ENCODE measurements at places on chromosomes 1 and 21.

GRCh38 chr1:212686591-212686990 lies 13.0 kb downstream of the BATF3 start:
- no peak for DNase-seq

- DNase-seq, result no peak
These were observed 215.5 kb downstream of the CAMTA1 start for GRCh38 chr1:7000720-7001119.

DNA sequence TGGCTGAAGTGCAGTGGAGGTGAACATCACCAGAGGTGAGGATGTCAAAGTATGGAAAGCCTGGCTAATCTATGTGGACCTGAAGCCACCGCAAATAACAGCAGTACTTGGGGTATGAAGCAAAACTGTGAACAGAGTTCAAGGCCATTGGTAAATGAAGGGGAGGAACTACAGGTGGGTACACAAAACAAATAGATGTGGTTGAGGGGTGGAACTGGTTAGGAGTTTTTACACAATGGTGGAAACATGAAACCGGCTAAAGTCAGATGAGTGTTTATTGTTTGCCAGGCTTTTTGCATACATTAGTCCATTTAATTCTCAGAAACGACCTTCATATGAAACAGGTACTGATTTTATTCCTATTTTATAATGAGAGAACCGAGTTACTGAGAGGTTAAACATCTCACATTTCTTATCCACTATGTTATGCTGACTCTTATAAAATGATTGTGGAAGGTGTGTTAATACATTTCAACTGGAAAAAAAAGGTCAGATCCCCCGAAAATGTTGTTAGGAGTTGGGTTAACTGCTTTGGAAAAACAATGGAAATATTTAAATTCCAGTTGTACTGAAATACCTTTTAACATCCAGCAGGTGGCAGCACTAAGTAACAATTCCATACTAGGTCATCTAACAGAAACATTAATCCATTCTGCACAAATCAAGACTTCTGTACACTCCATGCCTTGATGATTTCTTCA lies 44.3 kb upstream of the GTF2B start:
- DNase-seq, result no peak

- no peak for DNase-seq
These were observed 2.3 kb downstream of the ECE1 start for GRCh38 chr1:21287905-21288514.

DNA sequence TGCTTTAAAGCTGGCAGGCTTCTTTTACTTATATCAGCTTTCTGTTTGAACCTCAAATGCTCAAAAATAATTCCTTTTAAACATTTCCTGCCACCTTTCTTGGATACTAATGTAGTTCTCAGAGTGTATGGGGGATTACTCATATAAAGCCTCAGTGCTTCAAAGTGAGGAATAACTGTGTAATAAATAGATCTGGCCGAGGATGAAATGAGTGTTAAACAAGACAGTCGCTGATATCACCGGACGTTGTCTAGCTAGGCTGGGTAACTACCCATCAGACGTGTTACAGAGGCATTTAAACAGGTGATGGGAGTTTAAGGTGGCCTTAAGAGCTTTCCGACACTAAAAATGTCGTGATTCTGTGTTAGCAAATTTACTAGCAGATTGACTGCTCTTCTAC lies 53.1 kb downstream of the VANGL2 start:
- no peak for DNase-seq

DNA sequence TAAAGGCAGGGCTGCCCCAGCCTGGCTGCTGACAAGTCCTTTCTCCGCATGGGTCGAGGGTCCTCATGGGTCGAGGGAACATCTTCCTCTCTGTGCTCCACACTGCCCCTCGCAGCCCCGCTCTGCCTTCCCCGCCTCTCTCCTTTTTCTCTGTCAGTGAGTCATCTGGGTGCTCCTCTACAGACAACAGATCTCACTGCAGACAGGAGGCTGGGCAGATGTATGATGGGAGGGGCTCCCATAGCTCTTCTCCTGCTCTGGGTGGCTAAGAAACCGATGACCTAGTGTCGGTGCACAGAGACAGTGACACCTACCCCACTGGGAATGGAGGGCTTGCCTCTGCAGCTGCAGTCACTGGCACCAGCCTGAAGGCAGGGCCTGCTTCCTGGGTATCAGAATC lies 5.5 kb downstream of the KCNA10 start:
- no peak for DNase-seq

- DNase-seq, result no peak
These were observed 76.1 kb downstream of the PGM1 start for GRCh38 chr1:63669151-63669961.

- DNase-seq, result no peak
These were observed 17.1 kb upstream of the GUCA2A start for GRCh38 chr1:42181687-42182086.

DNA sequence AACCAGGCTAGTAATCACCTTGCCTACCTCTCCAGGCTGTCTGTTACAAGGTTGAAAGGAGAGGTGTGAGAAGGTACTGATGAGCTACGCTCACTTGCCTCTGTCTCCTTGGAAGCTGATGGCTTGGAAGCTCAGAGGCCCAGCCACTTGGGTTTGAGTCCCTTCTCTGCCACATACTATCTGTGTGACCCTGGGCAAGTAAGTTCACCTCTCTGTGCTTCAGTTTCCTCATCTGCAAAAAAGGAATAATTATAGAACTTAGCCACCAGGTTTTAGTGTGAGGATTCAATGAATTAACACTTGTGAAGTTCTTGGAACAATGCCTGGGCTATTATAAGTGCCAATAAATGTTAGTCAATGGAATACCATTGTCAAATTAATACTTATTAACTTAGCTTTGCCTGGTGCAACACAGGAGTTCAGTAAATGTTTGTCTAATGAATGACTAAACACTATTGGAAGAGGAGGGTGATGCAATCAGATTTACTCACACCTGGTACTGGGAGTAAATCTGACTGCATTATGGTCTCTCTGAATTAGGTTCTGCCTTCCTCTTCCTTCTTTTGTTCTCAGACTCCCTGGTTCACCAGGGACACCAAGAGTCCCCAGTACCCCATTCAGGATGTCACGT lies 55.5 kb downstream of the TRABD2B start:
- no peak for DNase-seq

DNA sequence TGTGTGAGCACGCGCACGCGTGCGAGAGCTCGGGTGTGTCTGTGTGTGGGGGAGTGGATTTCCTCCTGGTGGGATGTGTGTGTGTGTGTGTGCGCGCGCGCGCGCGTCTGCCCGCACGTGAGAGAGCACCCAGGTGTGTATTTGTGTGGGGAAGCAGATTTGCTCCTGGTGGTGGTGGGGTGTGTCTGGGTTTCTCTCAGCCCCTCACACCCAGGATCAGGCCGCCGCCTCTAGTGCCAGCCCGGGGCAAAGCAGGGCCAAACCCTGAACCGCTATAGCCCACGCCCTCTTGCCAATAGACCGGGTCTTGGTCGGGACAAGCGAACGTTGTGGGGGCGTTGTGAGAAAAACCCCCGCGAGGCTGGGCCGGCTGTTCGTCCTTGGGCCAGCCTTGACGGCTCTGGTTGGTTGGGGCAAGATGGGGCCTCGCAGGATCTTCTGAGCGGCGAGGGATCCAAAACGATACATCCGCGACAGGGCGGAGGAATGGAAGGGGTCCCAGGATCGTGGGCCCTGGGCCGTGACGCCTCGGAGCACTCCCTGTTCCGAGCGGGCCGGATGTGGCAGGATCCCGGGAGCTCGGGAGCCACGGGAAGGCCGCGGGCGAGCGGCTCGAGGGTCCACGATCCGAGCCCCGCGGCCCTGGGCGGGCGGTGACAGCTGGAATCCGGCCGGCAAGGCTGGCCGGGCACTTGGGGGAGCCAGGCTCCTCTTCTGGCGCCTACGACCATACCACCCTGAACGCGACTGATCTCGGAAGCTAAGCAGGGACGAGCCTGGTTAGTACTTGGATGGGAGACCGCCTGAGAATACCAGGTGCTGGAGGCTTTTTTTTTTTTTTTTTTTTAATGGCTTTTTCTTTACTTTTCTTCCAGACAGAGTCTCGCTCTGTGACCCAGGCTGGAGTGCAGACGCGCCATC lies 68.2 kb downstream of the RNF187 start:
- DNase-seq, result no peak

- DNase-seq, result no peak
These were observed 16.4 kb downstream of the NCMAP start for GRCh38 chr1:24572301-24572700.

DNA sequence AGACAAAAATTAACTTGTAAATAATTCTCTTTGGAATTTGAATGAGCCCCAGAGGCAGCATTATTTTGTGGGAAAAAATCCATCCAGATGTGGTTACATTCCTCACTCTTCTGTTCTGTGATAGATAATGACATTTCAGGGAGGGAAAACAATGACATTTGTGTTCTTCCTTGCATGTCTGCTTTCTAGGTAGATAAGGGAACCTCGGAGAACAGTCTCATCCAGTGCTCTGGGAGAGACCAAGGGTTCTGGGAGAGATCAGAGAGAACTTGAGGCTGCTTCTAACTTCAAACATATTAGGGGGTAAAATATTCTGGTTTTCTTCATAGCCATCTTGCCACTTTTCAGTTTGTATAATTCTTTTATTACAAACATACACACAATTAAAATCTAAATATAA lies 269.2 kb downstream of the NEGR1 start:
- no peak for DNase-seq

- DNase-seq, result no peak
These were observed 3.8 kb downstream of the DR1 start for GRCh38 chr1:93349231-93350135.

- no peak for DNase-seq
These were observed 261.2 kb downstream of the S1PR1 start for GRCh38 chr1:101497881-101498559.

DNA sequence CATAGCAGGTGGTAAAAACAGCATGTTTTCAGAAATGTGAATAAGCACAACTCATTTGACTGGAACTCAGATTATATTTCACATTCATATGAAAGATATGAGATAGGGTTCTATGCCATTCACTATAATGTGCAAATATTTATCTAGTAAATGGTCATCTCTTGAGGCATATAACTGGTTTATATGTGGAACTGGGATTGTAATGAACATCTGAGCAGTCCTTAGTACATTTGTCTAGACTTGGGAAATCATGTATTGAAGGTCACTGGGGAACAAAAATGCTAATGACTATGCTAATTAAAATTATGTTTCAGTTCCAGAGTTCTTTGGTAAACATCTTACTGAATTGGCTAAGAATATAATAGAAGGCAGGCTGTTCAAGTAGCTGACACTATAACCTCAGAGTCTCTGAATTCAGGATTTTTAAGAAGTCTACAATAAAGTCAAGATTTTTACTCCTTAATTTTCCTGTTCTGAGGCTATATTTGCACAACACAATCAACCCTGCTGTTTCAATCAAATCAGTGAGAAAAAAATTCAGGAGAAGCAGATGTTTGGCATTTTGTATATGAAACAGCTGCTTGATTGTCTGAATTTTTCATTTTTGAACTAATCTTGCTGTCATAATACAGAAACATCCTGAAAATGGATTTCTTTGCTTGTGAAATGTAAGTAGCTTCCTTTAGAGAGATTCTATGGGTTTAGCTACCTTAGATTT lies 244.8 kb upstream of the RGS18 start:
- no peak for DNase-seq

DNA sequence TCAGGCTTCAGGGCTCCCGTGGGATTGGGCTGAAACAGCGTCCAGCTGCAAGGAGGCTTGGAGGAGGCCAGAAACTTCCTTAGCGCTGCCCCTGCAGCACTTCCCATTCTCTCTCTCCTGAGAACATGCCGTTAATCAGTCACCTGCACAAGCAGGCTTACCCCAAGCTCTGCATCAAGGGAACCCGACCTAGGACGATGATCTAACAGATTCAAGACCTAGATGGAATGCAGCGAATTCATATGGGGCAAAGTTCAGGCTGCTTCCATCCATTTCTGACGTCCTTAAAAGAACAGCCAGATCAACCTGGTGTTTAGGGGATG lies 114.1 kb downstream of the ERG start:
- DNase-seq, result no peak

DNA sequence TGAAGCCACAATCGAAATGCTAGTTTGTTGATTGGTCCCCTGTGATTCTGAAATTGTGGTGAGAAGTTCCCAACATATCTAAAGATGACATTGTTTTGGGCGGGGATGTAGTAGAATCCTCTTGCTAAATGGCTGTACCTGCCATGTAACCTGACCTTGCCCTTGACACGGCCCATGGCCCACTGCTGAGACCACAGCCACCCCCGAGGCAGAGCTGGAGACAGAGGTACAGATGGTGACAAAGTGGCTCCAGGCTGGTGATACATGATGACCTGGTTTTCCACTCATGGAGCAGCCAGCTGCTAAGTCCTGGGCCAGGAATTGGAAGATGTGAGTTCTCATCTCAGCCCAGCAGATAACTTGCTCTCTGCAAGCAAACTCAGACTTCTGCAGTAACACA lies 226.5 kb downstream of the FOXD2 start:
- DNase-seq, result no peak

DNA sequence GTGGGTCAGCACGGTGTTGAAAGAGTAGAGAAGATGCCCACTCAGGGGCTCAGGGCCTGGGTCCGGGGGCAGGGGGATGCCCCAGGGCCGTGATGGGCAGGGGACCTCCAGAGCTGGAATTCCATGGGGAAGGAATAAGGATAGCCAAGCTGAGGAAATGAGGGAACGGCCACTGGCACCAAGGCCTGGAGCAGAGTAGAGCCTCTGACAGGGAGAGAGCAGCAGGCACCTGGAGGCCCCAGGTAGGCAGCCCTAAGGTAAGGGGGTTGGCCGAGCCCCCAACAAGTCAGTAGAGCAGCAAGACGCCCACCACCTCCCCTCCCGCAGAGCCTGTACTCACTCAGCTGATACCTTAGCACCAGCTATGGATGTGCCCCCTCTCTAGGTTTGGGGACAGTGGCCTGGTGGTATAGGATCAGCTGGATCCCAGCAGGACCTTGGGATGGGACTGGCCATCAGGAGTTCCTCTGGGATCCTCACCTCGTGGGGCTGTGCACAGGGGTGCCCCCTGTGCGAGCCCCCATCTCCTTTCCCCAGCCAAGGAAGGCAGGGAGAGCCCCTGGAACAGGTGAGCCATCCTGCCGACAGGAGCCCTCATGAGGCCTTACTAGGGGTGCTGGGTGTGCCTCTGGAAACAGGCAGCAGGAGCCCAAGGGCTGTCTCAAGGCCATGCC lies 21.0 kb upstream of the ARF1 start:
- DNase-seq, result no peak

DNA sequence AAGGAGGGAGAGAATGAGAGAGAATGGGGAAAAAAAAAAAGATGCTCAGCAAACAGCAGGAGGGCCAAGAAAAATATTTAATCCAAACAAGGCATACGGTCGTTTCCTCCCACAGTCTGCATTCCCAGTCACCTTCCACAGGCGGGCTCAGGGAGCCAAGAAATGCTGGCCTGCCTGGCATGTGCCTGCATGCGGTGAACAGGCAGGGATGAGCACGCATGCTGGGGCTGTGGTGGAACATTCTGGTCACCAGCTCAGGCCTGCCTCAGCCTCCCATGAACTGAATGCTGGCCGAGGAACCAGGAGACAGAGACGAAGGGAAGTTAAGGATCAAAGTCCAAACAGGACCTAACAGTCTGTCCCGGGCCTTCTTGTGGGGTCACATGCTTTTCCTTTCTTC lies 335.3 kb downstream of the ASTN1 start:
- no peak for DNase-seq

DNA sequence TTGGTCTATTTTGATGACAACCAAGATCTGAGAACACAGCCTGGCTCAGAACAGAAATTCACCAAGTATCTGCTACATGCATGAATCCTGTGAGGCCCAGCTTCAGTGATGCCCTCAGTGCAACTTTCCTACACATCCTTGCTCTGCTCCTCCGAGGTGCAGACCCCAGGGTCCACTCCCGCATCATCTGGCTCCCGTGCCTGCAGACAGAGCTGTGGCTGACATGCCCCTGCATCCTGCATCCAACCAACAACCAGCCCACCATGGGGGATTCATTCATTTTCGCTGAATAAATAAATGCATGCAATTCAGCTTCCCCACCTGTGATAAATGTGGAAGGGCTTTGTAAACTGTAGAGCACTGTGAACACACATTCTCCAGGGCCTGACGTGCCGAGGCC lies 112.3 kb downstream of the GLIS1 start:
- no peak for DNase-seq
